Femur (tissue), 1 donor: ENCODE measurements at places on chromosomes 16 and 17.

- peak; percentile 56 for DNase-seq
Measured at GRCh38 chr16:88534638-88535190, 35.5 kb upstream of the ZC3H18 start.

DNA sequence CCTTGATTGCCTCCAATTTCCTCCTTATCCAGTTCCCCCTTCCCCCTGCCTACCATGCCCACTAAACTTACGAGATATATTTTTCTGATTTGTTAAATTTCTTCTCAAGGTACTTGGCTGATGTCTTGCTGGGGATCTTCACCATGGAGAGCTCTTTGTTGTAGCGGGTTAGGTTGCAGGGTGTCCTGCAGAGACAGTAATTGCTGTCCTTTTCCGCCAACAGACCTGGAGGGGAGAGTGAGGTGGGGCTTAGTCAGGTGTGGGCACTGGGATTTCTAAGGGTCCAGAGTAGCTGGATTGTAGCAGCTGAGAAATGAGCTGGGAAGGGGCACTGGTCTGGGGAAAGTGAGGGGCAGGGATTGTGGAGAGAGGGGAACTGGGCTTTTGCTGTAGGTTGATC, 32.1 kb downstream of the SPACA3 start:
- DNase-seq, result no peak

DNA sequence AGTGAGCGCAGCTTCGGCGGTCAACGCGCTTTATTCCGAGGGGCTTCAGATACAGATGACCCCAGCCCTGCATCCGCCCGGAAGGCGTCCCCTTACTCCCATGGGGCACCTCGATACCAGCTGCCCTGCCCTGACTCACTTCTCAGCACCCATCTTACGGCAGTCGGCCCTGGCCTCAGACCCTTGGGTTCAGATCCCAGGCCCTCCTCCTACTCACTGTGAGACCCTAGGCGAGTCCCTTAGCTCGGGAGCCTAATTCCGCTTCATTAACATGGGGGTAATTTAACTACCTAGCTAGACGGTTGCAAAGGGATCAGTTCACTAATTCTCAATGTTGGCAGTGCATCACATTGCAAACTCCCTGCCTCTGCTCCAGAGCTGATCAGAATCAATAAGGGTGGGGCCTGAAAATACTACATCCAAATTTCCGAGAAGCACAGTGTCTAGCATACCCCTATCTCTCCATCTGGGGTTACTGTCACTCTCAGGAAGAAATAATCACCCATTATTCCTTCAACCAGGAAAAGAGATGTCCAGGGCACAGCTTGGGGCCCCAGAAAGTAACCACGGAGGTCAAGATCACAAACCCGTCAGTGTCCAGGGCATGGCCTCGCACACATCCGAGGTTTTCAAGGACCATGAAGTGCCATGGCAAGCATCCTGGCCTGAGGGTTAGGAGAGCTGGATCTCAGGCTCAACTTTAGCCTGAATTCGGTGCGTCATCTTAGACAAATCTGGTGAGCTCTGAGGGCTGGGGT, 415 bp upstream of the FLOT2 start:
- peak; percentile 47 for DNase-seq

GRCh38 chr16:87425941-87426340, 33.8 kb downstream of the MAP1LC3B start:
- no peak for DNase-seq

DNA sequence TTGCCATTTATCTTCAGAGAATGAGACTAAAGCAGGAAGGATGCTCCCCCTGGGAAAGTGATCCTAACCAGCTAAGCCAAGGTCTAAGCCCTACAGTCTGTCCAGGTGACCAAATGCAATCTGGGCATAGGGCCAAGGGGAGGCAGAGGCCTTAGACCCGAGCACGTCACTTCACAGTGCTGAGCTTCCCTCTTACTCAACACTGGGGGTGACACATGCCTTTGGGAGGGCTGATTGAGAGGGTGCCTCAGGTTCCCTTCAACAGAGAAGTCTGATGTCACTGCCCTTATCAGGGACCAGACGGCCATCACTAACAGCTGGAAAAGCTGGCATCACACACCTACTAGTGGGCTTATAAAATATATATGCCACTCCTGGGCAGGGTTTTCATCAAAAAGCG, 4.0 kb downstream of the CIAO2B start:
- DNase-seq, result no peak

- DNase-seq, result no peak
Measured at GRCh38 chr17:37664214-37664613, 21.0 kb upstream of the DDX52 start.

GRCh38 chr17:3543453-3543852, 14.2 kb downstream of the TRPV3 start:
- no peak for DNase-seq

GRCh38 chr17:63699638-63700527, at the start of gene LIMD2:
TSS of gene LIMD2 (minus strand) at chr17:63700125. CDS start at chr17:63699298, 827 bp downstream.
- DNase-seq, result peak; percentile 70

- no peak for DNase-seq
Measured at GRCh38 chr16:83843657-83844056, 35.9 kb downstream of the HSBP1 start.
